Stimulated activated CD4-positive, alpha-beta T cell treated with anti-CD3 and anti-CD28 coated beads, TNF-alpha, amount 100 ng/mL, for 1 hour (primary cell): ENCODE measurements at places on chromosomes 12 and 14.

DNA sequence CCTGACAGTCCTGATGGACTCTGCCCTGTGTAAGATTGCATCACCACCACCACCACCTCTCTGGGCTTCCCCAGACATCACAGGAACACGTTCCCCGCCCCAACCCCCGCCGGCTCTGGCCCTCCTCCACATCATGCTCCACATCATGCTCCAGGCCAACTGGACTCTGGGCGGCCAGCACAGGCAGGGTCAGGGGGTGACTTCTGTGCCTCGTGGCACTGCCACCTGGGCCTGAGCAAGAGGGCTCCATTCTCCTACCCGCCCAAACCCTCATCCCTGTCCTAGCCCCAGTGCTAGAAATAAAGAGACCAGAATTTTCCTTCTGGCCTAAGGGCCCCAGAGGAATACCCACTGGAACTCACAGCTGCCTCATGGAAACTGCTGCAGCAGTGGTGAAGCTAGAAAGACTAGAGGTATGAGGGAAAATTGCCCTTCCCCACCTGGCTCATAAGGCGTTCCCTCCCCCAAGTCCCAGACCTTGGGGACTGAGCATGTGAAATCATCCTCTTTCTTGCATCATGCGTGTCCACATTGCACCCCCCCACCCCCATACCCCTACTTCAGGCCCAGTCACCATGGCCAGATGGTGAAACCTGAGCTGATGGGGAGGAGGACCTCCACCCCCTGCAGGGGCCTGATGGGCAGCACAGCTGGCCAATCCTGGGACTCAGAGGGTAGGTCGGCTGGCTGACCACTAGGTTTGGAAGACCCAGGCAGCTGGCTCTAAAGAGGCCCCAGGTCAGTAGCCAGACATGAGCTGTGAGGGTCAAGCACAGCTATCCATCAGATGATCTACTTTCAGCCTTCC, at the start of gene INHBE:
TSS of gene INHBE (plus strand) at position 742 of the 808 bp plus-strand sequence. CDS start 230 bp downstream, outside the sequence.
- DNase-seq = no peak

GRCh38 chr14:99513946-99514551, 32.8 kb downstream of the CCNK start:
- DNase-seq = no peak

- no peak for DNase-seq
These were observed 41.4 kb downstream of the SPTSSA start for GRCh38 chr14:34420547-34421150.

GRCh38 chr12:65300679-65301349, 22.3 kb downstream of the MSRB3 start:
- no peak for DNase-seq

DNA sequence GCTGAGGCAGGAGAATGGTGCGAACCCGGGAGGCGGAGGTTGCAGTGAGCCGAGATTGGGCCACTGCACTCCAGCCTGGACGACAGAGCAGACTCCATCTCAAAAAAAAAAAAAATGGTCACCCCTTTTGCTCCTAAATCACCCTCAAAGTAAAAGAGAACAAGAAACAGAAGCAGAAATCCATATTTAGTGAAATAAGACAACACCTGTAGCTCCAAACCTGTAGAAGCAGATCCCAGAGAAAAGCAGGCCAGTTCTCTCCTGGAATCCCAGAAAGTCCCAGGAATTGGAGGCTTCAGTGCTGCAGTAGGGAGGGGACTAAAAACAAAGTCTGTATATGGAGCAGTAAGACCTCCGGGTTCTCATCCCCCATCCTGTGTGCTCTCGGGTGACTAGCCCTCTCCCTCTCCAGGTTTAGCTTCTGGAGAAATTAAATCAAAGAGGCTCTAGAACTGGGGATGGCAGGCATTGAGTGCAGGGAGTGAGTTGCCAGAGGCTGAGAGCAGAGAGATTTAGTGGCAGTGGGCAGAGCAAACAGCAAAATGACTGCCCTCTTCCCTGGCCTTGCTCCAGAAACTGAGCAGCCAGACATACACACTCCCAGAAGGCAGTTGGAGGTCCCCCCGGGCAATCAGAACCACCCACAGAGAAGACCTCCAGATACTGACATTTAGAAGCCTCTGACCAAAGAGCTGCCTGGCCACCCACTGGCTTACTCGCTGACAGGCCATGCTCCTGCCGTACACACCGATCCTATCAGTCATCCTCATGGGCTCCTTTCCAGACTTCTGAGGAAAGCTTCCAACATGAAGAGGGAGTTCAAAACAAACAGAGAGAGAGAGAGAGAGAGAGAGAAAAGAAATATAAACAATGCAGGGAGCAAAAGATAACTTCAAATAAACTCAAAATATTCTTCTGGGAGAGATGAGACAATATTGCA, 6.3 kb upstream of the MLXIP start:
- no peak for DNase-seq

DNA sequence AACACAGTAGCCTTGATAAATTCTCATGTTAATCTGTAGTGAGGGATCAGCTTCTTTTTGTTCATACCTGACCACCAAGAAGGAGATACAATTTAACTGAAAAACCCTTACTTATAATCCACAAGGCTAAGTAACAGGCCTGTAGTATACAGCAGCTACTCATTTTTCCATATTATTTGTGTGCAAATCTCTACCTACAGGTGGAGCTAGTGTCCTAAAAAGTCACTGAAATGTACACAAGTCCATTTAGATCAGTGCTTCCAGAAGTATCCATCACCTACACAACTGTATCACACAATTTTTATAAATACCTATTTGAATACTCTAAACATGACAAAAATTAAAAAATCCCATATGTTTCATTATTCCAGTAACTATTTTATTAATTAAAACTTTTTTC, 173.2 kb downstream of the SLC35F4 start:
- no peak for DNase-seq

GRCh38 chr12:94175763-94176668, 27.6 kb downstream of the PLXNC1 start:
- no peak for DNase-seq

GRCh38 chr12:54390668-54391551, 6.4 kb upstream of the ZNF385A start:
- peak; percentile 56 for DNase-seq

GRCh38 chr14:94356379-94357056, 31.9 kb downstream of the SERPINA1 start:
- no peak for DNase-seq

GRCh38 chr14:33699300-33699983, 251.4 kb downstream of the EGLN3 start:
- DNase-seq = no peak

- DNase-seq = no peak
These were observed 39.7 kb upstream of the FOS start for GRCh38 chr14:75238756-75239455.
